Activated naive CD4-positive, alpha-beta T cell (primary cell): ENCODE measurements at places on chromosomes 2 and 18.
A peak's percentile ranks its signal among the peaks of the same experiment; 100 is the strongest.

GRCh38 chr2:13696601-13697000 is 935.9 kb upstream of the LRATD1 start:
- DNase-seq = no peak

GRCh38 chr2:60945341-60945740 is 64.0 kb downstream of the REL start:
- no peak for DNase-seq

DNA sequence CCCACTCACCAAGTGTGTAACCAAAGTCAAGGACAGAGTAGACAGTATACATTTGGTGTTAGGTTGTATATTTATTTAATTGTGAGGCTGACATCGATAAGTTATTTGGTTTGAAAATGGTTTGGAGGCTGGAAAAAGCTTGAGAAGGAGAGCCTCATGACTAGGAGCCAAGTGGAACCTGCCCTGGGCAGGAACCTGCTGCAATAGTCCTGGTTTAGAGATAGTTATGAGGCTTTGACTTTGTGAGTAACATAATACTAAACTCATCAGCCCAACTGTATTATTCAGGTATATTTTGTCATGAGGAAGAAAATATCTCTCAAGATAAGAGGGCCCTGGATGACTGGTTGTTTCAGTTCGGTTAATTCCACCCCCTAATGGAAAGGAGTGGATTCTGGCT is 234.3 kb upstream of the CYRIA start:
- DNase-seq = no peak

DNA sequence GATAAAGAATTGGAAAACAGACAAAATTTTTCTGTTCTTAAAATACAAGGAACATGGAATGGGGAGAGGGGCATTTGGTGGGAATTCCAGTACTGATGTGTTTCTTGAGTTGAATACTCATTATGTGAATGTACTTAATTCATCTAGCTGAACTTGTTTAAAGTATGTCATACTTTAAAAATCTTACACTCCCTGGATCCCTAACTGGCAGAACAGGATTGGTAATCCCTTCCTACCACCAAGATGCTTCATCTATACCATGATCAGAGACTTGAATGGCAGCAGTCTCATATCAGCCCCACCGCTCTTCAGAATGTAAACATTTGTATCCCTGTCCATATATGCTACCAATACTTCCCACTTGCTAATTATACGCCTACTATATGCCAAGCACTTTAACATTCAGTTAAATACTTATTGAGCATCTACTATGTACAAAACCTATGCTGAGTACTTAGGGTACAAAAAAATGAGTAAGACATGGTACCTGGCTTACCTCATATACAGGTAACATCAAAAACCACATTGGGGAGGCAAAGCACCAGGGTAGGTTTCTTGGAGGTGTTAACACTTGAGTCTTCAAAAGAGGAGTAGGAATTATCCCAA is 5.3 kb downstream of the MEMO1 start:
- DNase-seq = no peak

GRCh38 chr18:24616653-24617052 is 156.2 kb downstream of the HRH4 start:
- DNase-seq = no peak

DNA sequence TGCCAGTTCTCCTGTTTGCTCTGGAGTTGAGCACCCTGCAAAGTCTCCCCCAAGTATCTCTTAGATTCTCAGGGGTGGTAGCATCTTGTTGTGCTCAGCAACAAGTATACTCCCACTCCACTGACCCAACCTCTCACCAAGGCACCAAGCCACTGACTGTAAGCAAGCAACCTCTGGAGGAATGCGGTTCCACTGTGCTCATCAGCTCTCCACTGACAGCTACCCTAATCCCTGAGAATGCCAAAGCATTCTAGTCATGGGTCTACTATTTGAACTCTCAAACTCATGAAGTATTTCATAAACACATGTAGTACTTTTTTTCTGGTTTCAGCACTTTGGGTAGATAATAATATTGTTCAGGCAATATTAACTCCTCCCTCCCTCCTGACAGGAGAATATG is 170.0 kb downstream of the EPHA4 start:
- DNase-seq = no peak

GRCh38 chr2:9666306-9666705 is 35.5 kb upstream of the YWHAQ start:
- DNase-seq = no peak

DNA sequence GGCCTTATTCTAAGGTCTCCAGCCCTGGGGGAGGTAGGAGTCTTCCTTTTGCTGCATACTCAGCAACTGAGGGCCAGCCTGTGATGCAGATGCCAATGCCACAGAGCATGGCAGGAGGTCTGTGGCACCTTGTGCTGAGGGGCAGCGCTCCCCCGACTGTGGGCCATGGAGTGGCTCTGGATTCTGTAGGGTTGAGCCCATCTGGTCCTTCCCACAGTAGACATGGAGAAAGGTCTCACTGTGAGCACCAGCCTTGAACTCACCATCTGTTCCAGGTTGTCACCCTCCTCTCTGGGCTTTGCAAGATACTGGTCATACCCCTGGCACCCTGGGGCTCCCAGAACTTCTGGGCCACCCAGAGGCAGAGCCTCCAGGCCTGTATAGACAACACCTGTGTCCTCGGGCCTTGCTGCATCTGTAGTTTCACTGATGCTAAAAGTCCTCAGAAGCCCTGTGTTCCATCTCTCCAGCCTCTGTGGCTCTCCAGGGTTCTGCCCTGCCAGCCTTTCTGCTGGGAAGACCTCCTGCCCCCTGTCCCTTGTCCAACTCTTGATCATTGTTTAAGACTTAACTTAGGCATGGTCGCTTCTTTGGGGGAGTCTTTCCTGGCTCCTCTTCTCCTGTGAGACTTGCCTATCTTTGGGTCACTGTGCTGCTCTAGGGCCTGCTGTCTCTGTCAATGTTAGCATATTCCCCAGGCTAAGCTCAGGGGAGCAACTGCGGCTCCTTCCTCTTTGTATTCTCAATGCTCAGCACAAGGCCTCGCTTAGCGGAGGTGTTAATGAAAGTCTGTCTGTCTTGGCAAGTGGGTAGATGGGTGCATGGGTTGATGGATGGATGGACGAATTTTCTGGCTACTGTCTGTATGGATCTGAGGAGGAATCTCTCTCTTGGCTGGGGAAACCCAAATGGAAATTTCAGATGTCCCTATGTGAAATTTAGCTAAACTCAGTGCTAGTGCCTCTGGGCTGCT is 160.9 kb downstream of the DYSF start:
- no peak for DNase-seq

GRCh38 chr2:20355131-20355530 is 4.5 kb upstream of the PUM2 start:
- DNase-seq = no peak

DNA sequence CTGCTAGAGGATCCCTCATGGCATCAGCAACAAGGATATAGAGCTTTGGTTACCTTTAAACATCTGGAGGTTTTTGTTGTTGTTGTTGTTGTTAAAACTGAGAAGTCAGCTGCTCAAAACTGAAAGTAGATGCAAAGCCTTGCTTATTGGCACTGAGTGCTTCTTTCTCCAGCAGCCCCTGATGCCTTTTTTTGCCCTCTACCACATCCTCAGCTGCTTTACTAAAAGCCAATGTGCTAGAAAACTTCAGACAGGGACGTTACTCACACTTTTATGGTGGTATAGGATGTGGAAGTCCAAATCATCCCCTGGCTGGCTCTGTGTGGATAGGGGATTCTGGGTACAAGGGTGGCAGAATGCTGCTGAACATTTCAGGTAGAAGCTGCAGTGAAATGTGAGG is 78.3 kb upstream of the CHST9 start:
- DNase-seq = no peak

- DNase-seq = no peak
Measured at GRCh38 chr2:885230-886071, 65.2 kb upstream of the SNTG2 start.

DNA sequence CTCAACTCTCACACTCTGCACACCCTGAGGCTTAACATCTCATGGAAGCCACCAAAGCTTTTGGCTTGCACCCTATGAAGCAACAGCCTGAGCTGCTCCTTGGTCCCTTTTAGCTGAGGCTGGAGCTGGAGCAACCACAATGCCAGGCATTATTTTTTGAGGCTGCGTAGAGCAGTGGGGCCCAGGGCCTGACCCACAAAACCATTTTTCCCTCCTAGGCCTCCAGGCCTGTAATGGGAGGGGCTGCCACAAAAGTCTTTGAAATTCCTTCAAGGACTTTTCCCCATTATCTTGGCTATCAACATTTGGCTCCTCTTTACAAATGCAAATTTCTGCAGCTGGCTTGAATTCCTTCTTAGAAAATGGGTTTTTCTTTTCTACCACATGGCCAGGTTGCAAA is 39.8 kb downstream of the CTNNA2 start:
- no peak for DNase-seq

DNA sequence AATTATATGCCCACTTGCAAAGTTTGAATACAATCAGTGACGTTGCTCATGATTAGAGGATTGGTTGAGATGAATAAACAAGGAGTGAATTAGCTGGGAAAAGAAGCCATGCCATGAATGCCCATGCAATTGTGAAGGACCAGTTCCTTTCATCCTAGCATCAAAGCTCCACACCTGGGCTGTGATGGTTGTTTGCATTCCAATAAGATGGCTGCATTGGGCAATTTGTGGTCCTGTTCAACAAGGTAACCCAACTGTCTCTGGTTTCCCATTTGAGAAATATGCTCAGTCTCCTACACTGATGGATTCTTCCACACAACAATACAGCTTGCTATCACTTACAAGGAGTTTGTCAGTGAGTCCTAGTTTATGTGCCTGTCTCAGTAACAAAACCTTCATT is 550.2 kb downstream of the STK39 start:
- DNase-seq = no peak

DNA sequence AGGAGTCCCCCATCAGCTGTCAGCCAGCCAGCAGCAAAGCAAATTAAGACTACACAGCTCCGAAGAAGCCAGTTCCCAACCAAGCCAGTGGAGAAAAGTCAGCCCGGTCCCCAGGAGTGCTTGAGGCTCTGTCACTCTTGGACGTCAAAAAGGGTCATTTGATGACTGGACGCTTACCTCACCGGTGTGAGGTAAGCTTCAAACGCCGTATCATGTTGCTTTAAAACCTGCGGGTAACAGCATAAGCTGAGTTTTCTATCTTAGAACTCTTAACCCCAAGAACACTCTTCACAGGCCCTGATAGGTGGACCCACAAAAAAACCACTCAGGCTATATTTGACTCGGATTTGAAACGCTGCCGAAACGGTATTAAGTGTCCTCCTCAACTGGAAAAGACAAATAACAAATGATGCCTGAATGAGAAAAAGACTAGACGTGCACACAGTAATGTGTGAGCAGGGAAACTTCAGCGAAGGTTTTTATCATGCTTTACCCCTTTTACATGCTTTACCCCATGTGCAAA is 682 bp upstream of the LNPK start:
- DNase-seq = no peak

GRCh38 chr2:32166115-32166574 is 481 bp downstream of the SLC30A6 start:
- no peak for DNase-seq

GRCh38 chr18:2846636-2847316 is at the start of gene EMILIN2:
Gene EMILIN2 (plus strand): TSS chr18:2847006. CDS start chr18:2847189, 183 bp downstream.
- DNase-seq = no peak

- no peak for DNase-seq
Measured at GRCh38 chr2:206442474-206442832, 879 bp upstream of the ADAM23 start.

GRCh38 chr18:12053289-12053688 is 40.4 kb upstream of the ANKRD62 start:
- no peak for DNase-seq

GRCh38 chr2:160581448-160581847 is 87.8 kb upstream of the RBMS1 start:
- no peak for DNase-seq

- DNase-seq = peak; percentile 12
Measured at GRCh38 chr2:98835831-98836385, 100.1 kb downstream of the CRACDL start.

DNA sequence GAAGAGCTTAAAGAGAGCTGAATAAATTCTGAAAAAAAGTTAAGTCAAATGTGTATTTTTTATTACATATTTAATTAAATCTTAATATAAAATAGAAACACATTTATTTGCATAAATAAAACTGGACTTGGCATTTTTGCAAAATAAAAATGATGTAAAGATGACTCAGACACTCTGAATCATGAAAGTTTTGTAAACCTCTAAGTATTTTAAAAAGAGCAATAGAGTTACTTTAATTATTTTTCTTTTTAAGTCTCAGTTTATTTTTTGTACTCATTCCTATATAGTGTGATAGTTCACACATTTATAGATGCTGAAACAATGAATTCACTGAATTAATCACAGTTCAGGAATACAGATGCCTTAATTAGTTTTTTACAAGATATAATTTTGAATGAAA is 109.9 kb upstream of the DTNA start:
- DNase-seq = no peak

DNA sequence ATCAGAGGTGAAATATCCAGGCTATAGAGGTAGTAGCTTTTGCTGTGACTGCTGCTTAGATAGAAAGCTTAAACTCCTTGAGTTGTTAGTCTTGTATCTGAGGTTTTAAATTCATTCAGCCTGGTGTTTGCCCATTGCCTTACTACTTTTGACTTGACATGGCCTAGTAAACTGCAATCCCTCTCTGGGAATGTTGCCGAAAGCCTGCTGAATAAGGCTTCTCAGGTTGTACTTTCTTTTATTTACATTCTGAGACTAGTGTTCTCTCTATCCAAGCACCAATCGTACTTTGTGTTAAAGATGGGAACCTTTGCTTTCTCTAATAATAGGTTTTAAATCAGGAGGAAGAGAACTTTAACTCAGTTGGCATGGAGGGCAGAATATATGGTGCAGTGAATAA is 357.6 kb upstream of the CWC22 start:
- no peak for DNase-seq

DNA sequence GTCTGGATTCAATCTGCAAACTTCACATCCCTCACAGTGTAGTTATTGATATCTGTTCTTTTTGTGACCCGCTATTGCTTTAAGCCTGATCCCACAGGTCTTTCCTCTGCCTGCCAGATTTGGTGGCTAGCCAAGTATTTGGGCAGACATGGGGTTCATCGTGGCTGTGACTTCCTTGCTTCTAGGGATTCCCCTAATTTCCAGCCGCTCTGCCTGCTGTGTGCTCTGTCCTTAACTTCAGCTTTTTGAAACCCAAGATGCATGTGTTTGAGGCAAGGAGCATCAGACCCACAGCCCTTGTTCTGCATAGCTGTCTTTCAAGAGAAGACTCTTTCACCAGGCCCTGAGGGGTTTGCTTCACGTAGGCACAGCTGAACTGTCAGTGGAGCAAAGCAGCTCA is 54.2 kb downstream of the NCAPH start:
- DNase-seq = no peak

- DNase-seq = no peak
Measured at GRCh38 chr2:20484034-20484617, 37.3 kb downstream of the RHOB start.
